ENCODE measurements at places on chromosomes 5 and 9.

DNA sequence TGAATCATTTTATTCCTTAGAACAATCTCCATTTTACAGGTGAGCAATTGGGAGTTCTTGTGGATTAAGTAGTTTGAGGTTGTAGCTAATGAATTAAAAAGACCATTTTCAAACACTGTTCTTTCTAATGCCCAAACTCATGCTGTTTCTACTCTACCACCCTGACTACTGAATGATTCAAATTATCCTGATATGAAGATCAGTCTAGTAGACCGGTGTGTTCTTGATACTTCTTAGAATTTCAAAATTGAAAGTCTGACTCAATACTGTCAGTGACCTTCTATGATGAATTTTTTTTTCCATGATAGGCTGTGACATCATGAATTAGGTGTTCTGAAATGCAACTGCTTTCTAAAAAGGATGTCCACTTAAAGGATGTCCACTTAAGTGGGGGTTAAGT is 515.5 kb downstream of the DMAC1 start:
- DNase-seq, result no peak

- no peak for DNase-seq
These were observed 378 bp downstream of the DROSHA start for GRCh38 chr5:31531543-31531887.

DNA sequence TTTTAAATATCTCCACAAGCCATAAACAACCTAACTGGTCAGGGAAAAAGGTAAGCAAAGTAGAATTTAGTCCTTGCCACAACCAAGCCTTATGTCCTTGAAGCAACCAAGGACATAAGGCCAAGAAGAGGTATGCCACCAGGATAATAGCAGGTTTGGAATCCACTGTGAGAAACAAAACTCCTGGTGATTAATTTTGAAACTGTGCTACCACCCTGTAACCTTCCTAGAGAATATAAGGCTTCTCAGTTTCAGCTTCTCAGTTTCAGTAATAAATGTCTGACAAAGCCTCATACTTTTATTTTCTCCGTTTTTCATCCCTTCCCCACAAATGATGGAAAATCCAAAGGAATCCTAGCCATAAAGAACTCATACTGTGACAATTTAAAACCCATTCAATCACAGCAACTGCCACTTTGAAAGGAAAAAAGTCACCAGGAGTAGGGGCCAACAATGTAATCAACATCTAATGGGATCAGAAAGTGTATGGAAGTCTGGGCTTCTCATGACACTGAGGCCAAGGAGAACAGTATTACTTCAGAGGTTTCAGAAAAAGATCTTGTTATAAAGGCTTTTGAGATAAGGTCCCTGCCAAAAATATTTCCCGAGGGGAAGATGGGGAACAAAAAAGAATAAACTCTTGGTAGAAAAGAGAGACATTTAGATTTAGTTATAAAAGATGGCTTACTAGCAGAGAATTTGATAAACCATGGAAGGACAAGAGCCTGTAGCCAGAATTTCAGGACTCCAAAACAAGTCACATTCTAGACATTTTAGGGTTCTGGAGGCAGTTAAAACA is 189.2 kb downstream of the TSSK1B start:
- DNase-seq, result no peak

DNA sequence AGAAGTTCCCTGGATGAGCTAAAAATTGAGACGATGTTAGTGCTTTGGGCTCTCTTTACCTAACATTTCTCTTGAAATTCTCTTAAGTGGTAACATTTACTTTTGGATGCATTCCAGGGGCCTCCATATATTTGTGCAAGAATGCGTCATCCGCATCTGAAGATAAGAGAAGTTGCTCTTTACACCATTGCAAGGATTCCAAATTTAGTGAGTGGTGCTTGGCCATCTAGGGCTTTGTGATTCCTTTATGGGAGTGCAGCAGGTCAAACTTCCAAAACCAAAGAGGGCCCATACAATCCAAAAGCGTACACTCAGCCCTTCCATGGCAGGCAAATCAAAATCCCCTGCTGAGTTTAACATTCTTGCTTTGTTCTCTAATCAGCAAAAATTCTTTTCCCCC is 102.0 kb upstream of the DMAC1 start:
- DNase-seq, result no peak

DNA sequence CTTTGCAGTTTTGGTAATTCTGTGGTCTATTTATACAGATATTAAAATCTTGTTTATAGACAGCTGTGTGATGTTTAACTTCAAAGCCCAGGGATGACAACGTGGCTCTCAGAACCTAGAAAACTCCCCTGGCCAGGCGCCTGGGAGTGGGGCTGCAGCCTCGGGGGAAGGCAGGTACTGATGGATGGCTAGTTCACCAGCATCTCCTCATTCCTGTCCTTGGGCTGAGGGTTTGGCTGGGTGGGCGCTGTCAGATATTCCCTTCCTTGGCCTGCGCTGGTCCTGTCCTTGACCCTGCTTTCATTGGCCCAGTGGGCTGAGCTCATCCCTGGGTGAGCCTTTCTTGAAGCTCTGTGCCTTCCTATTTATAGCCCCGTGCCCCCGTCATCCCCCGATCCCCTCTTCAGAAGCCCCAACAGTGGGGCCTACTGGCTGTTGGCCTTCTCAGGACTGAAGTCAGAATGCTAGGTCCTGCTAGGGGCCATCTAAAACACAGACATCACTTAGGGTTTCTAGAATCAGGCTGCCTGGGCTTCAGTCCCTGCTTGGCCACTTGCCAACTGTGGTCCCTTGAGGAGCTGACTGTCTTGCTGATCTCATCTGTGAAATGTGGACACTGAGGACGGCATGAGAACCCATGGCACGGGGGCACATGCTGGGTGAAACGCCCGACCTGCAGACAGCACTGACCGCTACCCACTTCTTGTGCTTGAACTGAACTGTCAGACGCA is 20.9 kb downstream of the SH3GLB2 start:
- DNase-seq, result no peak

DNA sequence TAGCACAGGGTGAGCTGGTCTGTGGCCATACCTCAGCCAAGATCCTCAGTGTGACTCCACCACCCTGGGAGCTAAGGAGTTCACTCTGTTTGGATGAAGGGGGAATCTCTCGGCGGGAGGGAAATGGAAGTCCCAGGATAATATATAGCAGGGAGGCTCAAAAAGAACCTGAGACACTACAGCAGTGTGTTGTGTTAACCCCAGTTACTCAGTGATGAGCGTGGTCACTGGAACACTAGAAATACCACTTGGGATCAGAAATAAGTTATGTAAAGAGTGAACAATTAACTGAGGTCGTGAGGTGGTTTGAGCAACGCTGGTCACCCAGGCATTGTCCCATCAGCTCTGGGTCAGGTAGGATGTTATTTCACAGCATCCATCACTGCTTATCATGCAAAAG is 59.3 kb upstream of the ADAMTS16 start:
- no peak for DNase-seq

- DNase-seq, result no peak
These were observed 91.5 kb downstream of the NR3C1 start for GRCh38 chr5:143311955-143312354.

- DNase-seq, result no peak
These were observed 130.7 kb downstream of the EDIL3 start for GRCh38 chr5:84253946-84254345.

- no peak for DNase-seq
These were observed 23.8 kb downstream of the KLF4 start for GRCh38 chr9:107465467-107466451.

DNA sequence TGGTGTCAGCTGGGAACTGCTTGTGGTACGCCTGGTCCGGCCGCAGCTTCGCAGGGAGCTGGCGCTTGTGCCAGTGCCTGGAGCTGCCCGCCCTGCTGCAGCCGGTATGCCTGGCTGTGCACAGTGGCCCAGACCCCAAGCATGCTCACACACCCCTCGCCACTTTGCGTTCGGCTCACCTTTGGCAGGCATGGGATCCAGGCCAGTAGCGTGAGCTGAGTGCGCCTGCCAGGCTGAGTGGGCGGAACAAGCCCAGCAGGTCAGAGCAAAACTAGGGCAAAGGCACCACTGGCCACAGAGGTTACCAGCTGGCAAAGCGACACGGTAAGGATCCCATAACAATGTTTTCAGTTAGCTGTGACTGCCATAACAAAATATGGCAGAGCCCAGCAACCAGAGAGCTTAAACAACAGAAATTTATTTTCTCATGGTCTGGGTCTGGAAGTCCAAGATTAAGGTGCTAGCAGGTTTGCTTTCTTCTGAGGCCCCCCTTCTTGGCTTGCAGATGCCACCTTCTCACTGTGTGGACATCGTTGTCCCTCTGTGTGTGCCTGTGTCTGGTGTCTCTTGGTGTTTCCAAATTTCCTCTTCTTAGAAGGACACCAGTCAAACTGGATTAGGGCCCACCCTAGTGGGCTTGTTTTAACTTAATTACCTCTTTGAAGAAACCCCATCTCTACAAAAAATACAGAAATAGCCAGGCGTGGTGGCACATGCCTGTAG is 61.6 kb downstream of the PSAT1 start:
- no peak for DNase-seq

DNA sequence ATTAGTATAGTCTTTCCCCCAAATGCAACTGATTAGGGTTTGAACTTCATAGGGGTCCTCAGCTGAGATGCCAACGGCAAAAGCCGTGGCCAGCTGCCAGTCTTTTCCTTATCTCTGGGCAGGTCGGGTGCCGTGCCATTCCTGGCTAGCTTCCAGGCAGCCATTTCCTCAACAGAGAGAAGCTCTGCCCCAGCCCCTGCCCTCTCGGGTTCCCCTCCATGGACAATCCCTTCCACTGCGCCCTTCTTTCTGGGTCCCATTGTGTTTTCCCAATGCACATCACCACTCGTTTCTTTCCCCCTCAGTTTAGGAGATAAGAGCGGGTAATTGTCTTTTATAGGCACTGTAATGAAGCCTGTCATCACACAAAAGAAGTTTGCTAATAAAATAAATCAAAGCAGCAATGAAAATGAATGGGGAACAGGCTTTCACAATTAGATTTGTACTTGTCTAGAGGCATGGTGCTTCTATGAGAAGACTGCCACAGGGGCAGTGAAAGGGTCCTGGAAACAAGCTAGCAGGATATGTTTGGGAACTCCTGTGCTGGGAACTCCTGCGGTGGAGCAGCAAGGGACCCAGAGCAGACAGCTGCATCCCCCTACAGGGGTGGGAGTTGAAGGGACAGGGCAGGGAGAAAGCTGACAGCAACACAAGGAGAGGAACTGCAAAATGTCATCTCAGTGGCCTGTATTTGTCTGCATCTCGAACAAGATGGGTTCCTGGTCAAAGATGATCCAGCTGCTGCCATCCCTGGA is 48.0 kb upstream of the SAP30L start:
- DNase-seq, result no peak

GRCh38 chr9:92724528-92725265 is 39.9 kb downstream of the BICD2 start:
- DNase-seq, result no peak

DNA sequence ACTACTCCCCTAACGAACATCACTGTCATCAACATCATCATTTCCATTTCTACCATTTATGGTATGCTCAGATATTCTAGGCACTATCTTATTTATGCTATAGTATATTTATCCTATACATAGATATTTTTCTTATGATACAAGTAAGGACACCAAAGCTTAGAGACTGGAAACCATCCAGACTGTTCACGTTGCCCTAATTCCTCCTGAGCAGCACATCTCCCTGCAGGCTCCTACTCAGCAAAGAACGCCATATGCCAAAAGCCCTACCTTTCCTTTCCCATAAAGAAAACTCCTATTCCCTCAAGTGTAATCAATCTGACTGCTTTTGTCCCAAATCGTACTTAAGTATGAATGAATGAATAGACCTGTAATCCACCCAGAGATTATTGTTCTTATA is 247.0 kb downstream of the PRELID2 start:
- no peak for DNase-seq

- DNase-seq, result no peak
These were observed 223.5 kb upstream of the TUT7 start for GRCh38 chr9:86577420-86578333.

DNA sequence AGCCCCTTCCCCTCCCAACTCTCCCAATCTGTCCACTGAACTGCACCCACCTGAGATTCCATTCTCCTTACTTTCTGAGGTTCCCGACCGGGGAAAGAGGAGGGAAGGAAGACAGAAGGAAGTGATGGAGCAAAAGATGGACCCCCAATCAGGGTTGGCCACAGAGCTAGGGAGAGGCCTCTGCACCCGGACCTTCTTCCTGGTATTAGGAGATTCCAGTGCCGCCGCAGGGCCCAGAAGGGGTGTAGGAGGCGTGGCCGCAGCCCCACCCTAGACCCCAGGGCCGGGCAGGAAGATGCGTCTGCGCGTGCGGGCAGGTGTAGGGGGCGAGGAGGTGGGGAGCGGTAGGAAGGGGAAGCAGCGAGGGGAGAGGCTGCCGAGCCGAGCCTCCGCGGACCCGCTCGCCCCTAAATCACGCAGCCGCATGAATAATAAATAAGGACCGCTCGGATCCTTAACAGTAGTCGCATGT is 104.2 kb upstream of the MVB12B start:
- DNase-seq, result no peak

GRCh38 chr5:170006021-170006420 is 25.7 kb upstream of the INSYN2B start:
- DNase-seq, result no peak

- DNase-seq, result no peak
These were observed 70.8 kb upstream of the CHD1 start for GRCh38 chr5:98999631-99000030.

- no peak for DNase-seq
These were observed 120.8 kb upstream of the ZNF608 start for GRCh38 chr5:124867137-124867704.

- DNase-seq, result no peak
These were observed 216.8 kb downstream of the NXNL2 start for GRCh38 chr9:88751781-88752180.

DNA sequence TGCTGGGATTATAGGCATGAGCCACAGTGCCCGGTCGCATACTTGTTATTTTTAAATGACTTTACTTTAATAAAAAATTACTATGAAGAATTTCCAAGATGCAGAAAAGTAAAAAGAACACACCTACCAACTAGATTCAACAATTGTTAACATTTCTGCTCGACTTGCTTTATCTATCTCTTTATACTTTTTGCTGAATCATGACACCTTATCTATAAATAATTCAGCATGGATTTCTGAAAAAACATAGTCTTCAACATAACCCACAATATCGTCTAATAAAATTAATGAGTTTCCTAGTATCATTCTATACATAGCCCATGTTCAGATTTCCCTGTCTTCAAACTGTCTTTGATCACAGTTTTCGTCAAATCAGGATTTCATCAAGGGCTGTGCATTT is 25.9 kb downstream of the HMCN2 start:
- DNase-seq, result no peak

DNA sequence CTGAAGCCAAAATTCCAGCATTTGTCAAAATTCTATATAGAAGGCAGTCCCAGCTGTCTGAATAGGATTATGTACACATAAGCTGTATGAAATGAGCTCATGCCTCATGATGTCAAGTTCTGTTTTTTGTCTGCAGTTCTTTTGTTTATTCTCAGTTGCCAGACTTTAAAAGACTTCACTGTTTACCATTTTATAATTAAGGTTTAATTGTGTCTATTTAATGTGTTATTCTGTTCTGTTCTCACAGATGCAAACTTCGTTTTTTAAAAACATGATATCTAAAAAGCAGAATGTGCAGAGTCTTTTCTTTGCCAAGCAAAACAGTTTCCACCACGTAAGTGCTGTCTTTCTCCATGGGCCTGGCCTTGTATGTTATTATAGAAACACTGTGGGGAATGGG is 31.1 kb downstream of the ERAP1 start:
- no peak for DNase-seq

All from cortex of kidney (tissue), 1 donor.